Uterine smooth muscle cell (primary cell): ENCODE measurements at places on chromosomes 16 and 17. TPM values are rescaled to one million over a fixed set of nuclear protein-coding genes. Genes with fewer than 3 reads are reported as not detected.

Gene CCL1
- total RNA-seq = not detected in 2 replicates

Gene MLYCD
- total RNA-seq = 2.8 and 4.2 TPM in 2 replicates

Gene CRK
- 117 and 118 TPM in 2 replicates for total RNA-seq

Gene SBK1
- not detected in 2 replicates for total RNA-seq

Gene GJC1
- 56.0 and 69.2 TPM in 2 replicates for total RNA-seq

Gene SPATA2L
- total RNA-seq = 14.4 and 16.9 TPM in 2 replicates

Gene AGRP
- not detected in 2 replicates for total RNA-seq

Gene C16orf74
- total RNA-seq = 18.6 and 26.5 TPM in 2 replicates

Gene ABCA9
- 4.3 and 7.0 TPM in 2 replicates for total RNA-seq

Gene MIF4GD
- 7.6 and 8.3 TPM in 2 replicates for total RNA-seq

Gene OR1A1
- not detected in 2 replicates for total RNA-seq

Gene SLC9A5
- total RNA-seq = 1.4 and 2.9 TPM in 2 replicates

Gene DHRS7C
- not detected in 2 replicates for total RNA-seq

Gene CES1
- 0.22 and 1.00 TPM in 2 replicates for total RNA-seq

Gene ASPA
- total RNA-seq = 0.62 and 0.77 TPM in 2 replicates

Gene PGP
- total RNA-seq = 14.1 and 24.5 TPM in 2 replicates

Gene RGS11
- total RNA-seq = 0.22 and 4.2 TPM in 2 replicates

Gene ACAP1
- 2.4 and 5.7 TPM in 2 replicates for total RNA-seq

Gene CFAP97D1
- total RNA-seq = under 0.01 TPM in 1 of 2 replicates, not detected in the other

Gene AATK
- total RNA-seq = 0.11 and 0.50 TPM in 2 replicates

Gene FBXO39
- total RNA-seq = 0.25 and 0.33 TPM in 2 replicates

Gene TSR3
- total RNA-seq = 102 and 105 TPM in 2 replicates

Gene GAST
- not detected in 2 replicates for total RNA-seq

Gene NR1D1
- total RNA-seq = 2.9 and 3.3 TPM in 2 replicates

Gene HSD17B2
- total RNA-seq = not detected in 2 replicates

Gene FA2H
- not detected in 2 replicates for total RNA-seq

Gene KRTAP4-7
- not detected in 2 replicates for total RNA-seq

Gene TUBB3
- 443 and 596 TPM in 2 replicates for total RNA-seq

Gene RAD51D
- 9.9 and 11.6 TPM in 2 replicates for total RNA-seq

Gene GRAPL
- not detected in 2 replicates for total RNA-seq

Gene KRTAP9-8
- total RNA-seq = not detected in 2 replicates

Gene FOXO3B
- 3.7 and 5.1 TPM in 2 replicates for total RNA-seq

Gene GDPD1
- 1.7 and 2.2 TPM in 2 replicates for total RNA-seq

Gene FAM20A
- 12.2 and 26.7 TPM in 2 replicates for total RNA-seq

Gene RMI2
- total RNA-seq = 6.1 and 19.4 TPM in 2 replicates

Gene RCVRN
- not detected in 2 replicates for total RNA-seq

Gene SLC2A4
- total RNA-seq = under 0.01 TPM in 2 replicates

Gene PIMREG
- total RNA-seq = 20.7 and 52.6 TPM in 2 replicates

Gene GLP2R
- under 0.01 TPM in 1 of 2 replicates, not detected in the other for total RNA-seq

Gene ZNF668
- total RNA-seq = 10.6 and 14.1 TPM in 2 replicates

Gene CLEC16A
- total RNA-seq = 19.4 and 20.1 TPM in 2 replicates

Gene ALOX12
- total RNA-seq = 0.75 TPM in 1 of 2 replicates, not detected in the other

Gene SPG7
- total RNA-seq = 115 and 133 TPM in 2 replicates

Gene MAPT
- 0.33 and 0.75 TPM in 2 replicates for total RNA-seq
